ENCODE measurements at places on chromosomes 1 and 21.

DNA sequence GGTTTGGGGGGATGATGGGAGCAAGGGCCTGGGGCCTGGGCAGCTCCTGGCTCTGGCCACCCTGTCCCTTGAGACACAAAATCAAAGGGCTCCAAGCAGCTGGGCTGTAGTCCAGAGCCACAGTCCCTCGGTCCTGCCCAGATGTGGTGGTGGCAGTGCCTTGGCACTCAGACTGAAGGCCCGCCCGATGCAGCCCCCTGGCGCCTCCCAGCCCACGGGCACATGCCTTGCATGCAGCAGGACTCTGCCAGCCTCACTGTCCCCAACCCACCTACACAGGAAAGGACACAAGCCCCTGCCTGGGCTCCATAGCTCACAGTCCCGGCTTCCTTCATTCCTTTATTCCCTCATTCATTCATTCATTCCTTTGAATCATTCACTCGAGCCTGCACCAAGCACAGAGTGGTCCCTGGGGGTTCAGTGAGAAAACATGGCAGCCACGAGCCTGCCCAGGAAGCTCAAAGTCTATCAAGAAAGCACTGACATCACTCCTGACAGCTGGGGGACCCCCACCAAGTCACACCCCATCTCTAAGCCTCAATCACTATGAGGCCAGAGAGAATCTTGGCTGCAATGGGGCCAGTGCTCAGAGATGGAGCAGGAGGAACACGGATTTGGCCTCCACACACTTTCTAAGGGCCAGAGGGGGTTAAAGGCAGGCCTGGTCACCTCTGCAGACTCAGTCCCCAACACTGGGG is 5.8 kb downstream of the SDC3 start:
- DNase-seq, result no peak

- DNase-seq, result no peak
Observed at GRCh38 chr1:247647864-247648263, 31.7 kb downstream of the OR13G1 start.

- DNase-seq, result peak; percentile 81
Observed at GRCh38 chr1:61076728-61077675, 5.4 kb upstream of the NFIA start.

GRCh38 chr1:162081316-162081715 is 11.8 kb downstream of the NOS1AP start:
- DNase-seq, result no peak

DNA sequence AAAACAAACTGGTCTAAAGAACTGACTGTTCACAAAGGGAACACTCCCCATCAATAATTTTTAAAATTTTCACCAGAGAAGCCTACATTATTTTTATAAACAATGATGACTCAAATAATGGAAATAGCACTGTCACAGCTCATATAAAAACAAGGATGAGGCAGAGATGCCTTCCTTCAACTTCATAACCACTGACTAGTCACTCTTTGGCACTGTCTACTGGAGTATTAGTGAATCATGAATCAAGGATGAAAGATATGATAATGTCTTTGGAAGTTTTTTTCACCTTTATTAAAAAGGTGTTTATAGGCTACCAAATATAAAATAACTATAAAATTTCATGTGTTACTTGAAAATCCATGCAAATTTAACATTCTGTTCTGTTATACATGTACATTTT is 316.9 kb downstream of the VAV3 start:
- no peak for DNase-seq

DNA sequence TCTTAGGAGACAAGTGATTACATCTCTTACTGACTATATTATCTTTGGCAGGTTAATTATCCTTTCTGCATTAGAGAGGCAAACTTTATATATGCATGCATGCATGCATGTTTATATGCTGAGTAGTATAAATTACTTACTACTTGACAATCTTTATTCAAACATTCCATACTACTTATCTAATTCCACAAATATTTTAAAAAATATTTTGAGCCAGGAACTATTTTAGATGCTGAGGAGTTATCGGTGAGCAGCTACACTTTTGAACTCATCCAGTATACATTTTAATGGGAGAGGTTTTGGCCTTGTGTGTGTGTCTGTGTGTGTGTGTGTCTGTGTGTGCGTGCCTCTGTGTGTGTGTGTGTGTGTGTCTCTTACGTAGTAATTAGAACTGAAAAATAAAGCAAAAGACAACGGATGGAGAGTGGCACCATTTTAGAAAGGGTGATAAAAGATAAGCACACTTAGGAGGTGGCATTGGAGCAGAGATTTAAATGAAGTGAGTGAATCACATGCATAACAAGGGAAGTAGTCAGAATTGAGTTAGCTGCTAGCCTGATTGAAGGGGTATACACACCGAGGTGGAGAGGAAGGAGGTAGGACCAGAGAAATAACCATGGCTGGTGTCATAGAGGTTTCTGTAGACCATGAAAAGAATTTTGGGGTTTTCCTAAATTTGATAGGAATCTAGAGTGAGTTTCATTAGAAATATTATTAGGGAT is 1488.4 kb downstream of the MRPL39 start:
- no peak for DNase-seq

DNA sequence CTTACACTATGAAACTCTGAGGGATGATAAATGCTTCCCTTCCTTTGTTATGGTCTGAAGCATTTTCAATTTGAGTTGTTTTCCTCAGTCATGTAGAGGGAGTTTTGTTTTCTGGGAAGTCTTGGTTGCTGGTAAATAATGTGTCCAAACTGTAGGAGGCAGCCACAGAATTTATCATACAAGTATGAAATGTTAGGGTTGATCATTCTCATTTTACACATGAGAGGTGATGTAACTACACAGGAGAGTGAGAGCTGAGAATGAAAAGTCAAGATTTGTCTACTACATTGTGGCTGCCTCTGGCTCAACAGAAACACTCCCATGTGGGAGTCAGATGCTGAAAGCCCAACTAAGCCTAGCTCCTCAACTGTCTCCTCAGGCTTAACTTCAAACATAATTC is 182.5 kb upstream of the SGIP1 start:
- DNase-seq, result no peak

- DNase-seq, result no peak
Observed at GRCh38 chr1:9481048-9481447, 58.2 kb upstream of the SLC25A33 start.

- no peak for DNase-seq
Observed at GRCh38 chr1:48688102-48688760, 88.5 kb downstream of the BEND5 start.

GRCh38 chr1:164613176-164613575 is 54.2 kb downstream of the PBX1 start:
- DNase-seq, result no peak

- no peak for DNase-seq
Observed at GRCh38 chr1:6948861-6949260, 163.6 kb downstream of the CAMTA1 start.

- no peak for DNase-seq
Observed at GRCh38 chr1:160092366-160093068, 5.9 kb downstream of the IGSF8 start.

DNA sequence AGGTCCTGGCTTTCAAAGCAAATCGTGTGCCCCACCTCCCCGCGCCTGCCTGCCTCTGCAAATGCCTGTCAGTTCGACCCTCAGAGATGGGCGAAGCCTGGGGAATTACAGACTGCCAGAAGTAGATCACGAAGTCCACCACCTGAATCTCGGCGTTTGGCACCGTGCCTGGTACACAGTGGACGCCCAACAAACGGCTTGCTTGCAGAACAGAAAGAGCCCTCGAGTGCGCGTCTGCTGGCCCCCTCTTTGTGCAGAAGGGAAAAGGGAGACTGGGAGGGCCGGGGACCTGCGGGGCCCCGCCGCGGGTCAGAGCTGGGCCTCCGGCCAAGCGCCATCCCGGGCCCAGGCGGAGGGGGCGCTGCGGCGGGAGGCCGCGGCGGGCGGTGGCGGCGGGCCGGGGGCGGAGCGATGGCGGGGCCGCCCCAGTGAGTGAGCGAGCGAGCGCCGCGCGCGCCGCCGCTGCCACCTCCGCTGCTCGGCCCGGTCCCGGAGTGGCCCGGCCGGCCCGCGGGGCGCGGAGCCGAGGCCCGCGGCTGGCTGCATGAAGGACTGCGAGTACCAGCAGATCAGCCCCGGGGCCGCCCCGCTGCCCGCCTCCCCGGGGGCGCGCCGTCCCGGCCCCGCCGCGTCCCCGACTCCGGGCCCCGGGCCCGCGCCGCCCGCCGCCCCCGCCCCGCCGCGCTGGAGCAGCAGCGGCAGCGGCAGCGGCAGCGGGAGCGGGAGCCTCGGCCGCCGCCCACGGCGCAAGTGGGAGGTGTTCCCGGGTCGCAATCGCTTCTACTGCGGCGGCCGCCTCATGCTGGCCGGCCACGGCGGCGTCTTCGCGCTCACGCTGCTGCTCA is at the start of gene ZDHHC18:
Gene ZDHHC18, plus strand, starts transcription at position 428 of the 845 bp plus-strand sequence. Its CDS starts 117 bp downstream, at position 545.
- DNase-seq, result no peak

GRCh38 chr1:67597336-67597735 is 87.7 kb upstream of the GADD45A start:
- no peak for DNase-seq

Measured in GM12864 (cell line).